ENCODE measurements at places on chromosomes 4 and X.

GRCh38 chr4:124423160-124423559 lies 289.4 kb downstream of the ANKRD50 start:
- no peak for DNase-seq

GRCh38 chr4:48431401-48431800 lies 51.7 kb upstream of the SLC10A4 start:
- DNase-seq: no peak

DNA sequence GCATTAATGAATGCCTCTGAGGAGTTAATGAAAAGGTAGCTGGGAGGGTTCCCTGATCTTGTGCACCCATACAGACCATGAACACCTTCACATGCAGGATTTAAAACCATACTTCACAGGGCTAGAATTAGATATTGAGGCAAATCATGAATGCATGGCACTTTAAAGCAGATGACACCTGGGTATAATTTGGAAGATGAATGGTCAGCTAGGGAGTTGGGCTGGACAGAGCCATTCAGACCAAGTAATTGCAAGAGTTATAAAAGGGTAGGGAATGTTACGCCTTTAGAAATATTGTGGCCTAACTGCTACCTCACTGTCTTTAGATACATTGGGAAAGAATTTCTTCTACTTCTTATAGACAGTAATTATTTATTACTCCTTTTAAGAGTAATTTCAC lies 89.1 kb upstream of the ZNF827 start:
- no peak for DNase-seq

DNA sequence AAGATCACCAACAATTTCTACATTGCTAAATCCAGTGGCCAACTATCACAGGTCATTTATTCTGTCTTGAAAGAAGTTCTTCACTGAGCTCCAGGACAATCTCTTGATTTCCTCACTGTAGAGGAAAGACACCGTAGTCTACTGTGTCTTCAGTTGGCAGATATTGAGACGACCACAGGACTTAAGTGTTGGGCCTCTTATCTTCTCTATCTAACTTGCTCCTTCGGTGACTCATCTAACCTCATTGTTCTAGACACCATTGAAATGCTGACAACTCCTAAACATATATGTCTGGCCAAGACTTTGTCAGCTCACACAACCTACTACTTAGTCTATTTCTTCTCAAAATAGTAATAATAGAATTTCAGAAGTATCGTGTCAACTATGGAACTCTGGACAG lies 425.8 kb downstream of the ARAP2 start:
- no peak for DNase-seq

DNA sequence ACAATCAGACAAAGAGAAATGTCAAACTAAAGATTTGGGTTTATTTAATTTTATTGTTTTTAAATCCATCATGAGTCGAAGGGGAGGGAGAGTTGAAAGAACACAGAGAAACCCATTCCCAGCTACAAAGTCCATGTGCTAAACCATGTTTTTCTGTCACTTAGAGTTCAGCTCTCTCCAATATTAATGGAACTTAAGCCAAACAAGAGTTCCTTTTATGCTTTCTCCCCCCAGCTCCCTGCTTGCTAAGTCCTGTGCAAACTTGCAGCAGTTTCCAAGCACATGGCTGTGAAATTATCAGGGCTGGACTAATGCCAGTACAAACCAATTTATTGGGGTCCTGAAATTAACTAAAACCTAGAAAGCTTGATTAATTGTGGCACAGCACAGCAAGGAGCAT lies 9.7 kb upstream of the CHRDL1 start:
- DNase-seq: no peak

DNA sequence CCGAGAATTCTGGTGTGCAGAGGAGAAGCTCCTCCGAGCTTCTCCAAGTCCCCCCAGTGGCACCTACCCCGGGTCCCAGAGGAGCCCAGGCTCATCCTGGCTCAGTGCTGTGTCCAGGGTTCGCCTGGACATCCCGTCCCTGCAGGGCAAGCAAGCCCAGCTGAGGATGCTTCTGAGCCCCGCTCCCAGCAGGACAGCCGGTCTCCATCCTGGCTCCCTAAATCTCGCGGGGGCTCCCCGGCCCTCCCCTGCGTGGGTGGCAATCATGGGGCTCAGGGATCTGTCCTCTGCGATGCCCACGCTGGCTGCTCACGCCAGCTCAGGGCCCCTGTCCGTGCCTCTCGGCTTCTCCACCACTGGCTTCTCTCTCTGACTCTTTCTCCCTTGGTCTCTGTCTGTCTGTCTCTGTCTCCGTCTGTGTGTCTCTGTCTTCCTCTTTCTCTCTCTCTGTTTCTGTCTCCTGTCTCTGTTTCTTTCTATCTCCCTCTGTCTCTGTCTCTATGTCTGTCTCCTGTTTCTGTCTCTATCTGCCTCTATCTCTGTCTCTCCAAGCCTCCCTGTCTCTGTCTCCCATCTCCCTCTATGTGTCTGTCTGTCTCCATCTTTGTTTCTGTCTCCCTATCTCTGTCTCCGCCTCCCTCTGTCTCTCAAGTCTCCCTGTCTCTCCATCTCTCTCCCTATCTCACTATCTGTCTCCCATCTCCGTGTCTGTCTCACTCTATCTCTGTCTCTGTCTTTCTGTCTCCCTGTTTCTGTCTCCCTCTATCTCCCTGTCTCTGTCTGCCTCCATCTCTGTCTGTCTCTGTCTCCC lies 27.8 kb upstream of the SLC25A6 start:
- DNase-seq: no peak

GRCh38 chr4:52421811-52422213 lies 237.3 kb downstream of the USP46 start:
- no peak for DNase-seq

- DNase-seq: no peak
These were observed 203.7 kb upstream of the NWD2 start for GRCh38 chr4:37040816-37041215.

- no peak for DNase-seq
These were observed 82.1 kb downstream of the ADRA2C start for GRCh38 chr4:3848323-3848722.

DNA sequence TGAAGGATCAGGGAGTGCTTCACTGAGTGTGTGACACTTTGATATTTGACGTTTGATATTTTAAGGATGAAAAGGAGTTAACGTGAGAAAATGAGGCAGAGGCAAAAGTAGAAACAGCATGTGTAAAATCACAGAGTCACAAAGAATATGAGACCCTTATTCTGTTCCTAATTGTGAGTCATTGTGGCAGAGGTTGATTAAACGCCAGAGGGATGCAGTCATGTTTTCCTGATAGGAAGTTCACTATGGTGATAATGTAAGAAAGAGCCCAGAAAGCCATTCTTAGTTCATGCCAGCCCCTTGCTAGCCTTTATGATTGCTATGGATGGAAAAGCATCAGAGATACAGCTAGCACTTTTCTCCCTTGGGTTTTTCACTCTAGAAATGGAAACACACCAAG lies 33.5 kb upstream of the IGSF1 start:
- no peak for DNase-seq

- no peak for DNase-seq
These were observed 285.5 kb downstream of the PDGFC start for GRCh38 chr4:156686120-156686519.

DNA sequence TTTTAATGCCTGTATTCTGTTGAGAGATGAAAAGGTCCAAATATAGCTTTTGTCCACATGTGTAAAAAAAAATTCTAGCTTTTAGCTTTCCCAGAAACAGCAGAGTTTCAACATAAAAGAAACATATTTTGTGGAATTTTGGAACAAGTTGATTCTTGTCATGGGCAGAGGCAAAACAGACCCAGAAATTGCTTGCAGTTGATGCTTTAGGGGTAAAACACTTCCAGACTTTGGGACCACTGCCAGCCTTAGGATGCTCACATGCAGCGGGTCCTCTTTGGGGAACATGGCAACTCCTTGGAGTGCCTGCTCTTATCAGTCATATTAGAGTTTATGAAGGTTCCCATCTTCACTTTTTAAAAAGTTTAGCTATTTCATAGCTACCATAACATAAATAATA lies 30.4 kb downstream of the DCLK2 start:
- no peak for DNase-seq

- no peak for DNase-seq
These were observed 88.5 kb upstream of the GPR34 start for GRCh38 chrX:41600291-41600690.

DNA sequence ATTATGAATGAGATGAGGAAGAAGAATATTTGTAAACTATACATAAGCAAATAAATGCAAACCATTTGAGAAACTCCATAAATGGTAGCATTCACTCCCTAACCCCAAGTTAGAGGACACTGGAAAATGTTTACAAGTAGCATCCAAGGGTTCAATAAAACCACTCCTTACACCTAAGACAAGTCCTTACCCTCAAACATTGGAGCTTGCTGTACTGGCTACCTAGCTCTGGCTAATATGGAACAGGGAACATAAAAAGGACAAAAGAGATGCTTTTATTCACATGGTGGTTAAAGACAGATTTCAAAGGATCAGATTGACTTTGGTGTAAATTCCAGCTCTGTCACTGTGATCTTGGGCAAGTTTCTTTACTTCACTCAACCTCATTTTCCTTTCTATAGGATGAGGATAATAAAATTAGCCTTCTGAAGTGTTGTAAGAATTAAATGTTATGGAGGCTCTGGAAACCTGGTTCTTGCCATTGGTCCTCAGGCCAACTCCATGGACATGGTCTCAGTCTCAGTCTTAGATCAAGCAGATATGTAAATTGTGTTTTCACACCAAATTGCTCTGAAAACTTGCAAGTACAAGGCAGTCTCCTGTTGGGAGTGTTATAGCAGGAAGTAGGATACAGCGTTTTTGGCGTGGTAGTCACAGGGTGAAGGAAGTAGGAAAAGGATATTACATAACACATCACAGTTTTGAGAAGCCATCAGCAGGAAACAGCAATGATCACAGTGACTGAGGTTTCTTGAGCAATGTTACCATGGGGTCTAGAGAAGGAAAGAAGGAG lies 3.3 kb downstream of the CXCL1 start:
- no peak for DNase-seq

- DNase-seq: no peak
These were observed 5.2 kb upstream of the BMP15 start for GRCh38 chrX:50905334-50905733.

GRCh38 chr4:55791666-55792065 lies 27.9 kb upstream of the EXOC1L start:
- DNase-seq: no peak

DNA sequence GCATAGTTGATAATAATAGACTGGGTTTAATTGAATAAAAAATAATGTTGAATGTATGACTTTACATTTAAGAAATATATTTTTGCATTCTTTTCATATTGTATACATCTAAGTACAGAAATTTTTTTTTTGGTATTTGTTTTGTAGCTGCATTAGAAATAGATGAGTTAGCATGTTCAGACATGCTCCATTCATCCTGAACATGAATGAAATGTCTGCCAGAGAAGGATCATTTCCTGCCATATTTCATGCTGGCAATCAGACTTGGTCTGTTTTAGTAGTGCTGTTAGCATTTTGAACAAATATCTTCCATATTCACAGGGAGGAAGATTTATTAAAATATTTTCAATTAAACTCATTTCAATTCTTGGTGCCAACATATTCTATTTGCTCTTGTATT lies 98.9 kb downstream of the FRMPD4 start:
- DNase-seq: no peak

DNA sequence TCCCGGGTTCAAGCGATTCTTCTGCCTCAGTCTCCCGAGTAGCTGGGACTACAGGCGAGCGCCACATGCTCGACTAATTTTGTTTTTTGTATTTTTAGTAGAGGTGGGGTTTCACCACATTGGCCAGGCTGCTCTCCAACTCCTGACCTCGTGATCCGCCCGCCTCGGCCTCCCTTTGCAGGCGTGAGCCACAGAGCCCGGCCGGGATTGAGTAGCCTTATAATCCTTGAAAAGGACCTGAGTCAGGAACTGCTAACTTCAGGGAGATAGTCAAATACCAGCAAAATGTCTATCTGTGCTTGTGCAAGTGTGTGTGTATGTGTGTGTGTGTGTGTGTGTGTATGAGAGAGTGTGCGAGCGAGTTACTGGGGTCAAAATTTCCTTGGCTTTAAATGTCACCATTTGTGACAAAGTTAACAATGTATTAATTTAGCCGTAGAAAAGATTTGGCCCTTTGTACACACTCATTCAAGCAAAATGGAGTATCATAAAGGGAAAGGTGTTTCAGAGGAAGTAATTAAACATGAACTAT lies 1.8 kb upstream of the KDM6A start:
- no peak for DNase-seq

DNA sequence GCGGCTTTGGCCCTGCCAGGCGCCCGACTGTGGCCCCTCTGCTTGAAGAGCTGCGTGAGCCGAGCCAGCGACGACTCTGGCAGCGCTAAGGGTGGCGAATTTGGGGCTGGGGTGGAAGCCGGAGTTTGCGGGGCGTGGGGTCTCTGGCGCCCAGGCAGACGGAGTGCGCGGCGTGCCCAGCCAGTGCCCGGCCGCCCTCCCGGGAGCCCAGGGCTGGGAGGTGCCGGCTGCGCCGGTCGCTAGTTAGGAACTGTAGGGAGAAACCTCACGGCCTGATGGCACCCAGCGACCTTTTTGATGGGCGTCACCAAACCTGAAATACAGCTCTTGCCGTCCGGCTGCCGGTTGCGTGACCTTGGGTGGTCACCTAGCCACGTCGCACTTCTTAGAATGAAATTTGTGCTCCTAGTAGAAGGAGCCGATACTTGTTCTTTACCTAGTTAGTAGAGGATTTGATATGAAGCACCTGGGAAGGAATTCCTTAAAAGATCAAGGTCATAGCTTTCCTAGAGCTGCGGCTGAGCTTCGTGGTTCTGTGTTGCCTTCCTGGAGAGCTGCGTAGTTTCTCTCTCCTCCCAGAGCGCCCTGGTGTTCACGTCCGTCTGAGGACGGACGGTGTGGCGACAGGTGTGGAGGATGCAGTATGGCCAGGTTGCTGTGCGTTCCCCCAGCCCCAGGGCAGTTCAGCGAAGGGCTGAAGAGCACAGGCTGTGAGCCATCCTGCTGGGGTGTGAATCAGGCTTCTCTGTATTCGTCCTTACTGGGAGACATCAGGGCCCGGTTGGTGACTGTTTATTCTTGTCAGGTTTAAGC lies 680 bp downstream of the MAEA start:
- DNase-seq: no peak

DNA sequence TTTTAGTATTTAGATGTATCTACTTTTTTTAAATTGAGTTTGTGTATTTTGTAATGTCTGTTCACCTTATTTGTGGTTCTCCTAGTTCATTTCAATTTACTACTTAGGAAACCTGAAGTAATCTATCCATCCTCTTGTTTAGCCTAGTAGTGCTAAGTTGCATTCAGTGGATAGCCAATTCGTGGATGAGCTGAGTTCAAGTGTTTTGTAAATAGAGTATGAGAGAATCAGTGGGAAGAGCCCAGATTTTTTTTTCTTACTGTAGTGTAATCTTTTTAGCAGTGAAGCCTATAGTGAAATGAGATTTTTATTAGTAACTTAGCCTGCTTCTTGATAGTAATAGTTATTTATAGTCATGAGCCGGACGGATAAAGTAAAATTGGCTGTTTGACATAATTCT lies 21.7 kb downstream of the STAG2 start:
- no peak for DNase-seq

- DNase-seq: no peak
These were observed 150.6 kb downstream of the CDS1 start for GRCh38 chr4:84733343-84734033.
